ENCODE measurements at places on chromosomes 7 and 10.

DNA sequence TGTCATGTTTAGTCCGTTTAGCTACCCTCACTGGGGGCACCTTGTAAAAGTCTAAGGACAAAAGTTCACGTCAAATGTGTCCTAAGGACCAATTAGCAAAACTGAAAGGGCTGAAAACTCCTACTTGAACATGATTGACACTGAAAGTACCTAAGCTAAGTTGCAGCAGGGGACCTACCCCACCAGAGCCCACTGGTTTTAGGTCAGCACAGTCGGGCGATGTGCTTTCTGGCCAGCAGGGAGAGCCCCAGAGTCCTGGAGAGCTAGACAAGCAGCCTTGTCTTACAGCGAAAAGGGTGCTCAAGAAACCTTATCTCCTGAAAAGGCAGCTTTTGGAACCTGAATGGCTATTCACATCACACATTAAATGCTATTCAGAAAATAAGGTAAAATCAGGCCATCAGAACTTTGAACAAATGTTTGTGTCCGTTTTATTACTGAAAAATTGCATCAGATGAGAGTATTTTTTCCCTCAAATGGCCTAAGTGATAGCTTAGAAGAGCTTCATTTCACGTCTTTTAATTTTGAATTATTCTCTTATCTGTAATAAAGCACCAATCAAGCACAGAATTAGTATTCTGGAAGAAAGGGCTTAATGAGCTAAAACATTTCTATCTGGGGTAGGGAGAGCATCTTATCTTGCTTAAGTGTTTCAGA lies 52.2 kb upstream of the MKI67 start:
- peak; percentile 35 for DNase-seq

DNA sequence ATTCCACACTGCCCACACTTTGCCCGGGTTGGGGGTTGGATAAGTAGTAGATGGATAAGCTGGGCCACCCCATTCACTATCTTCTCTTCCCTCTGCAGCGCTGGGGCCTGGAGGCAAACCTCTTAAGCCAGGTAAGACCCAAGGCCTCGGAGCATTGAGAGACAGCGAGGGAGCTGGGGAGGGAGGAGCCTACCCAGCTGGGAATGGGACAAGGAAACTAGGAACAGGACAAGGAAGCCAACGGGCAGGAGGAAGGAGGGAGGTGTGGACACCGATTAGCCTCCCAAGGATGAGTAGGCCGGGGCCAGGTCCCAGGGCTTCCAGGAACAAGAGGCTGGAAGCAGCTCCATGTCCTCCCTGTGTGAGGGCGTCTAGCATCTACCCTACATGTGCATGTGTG lies 9.6 kb downstream of the ELN start:
- no peak for DNase-seq

GRCh38 chr7:90723866-90724265 lies 127.7 kb downstream of the CDK14 start:
- DNase-seq: no peak

- DNase-seq: no peak
These were observed 114.0 kb upstream of the CNTNAP2 start for GRCh38 chr7:146002431-146003078.

DNA sequence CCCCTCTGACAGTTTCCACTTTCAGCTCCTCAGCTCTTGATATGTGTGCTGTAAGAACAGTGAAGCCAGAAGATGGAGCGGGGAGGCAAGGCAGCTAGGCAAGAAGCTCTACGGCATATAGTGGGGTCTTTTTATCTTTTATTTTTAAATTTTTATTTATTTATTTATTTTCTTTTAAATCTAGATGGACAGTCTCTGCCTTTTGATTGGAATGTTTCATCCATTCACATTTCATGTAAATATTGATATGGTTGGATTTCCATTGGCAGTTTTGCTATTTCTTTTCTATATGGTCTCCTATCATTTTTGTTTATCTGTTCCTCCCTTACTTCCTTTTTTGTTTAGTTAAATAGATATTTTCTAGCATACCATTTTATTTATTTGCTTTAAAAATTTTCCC lies 183.7 kb downstream of the TMEM178B start:
- no peak for DNase-seq

- no peak for DNase-seq
These were observed 5.5 kb upstream of the PNLIPRP2 start for GRCh38 chr10:116615199-116615776.

Data from CD4-positive, alpha-beta T cell treated with Interleukin-6 at 100 ng/mL for 8 hours (primary cell).